Left hindlimb (tissue), 1 donor: ENCODE measurements at places on chromosomes 4 and X.
A peak's percentile ranks its signal among the peaks of the same experiment; 100 is the strongest.

- no peak for DNase-seq
Measured at GRCh38 chr4:180635281-180635680, 1607.9 kb upstream of the TENM3 start.

- DNase-seq = no peak
Measured at GRCh38 chr4:23153076-23153475, 460.3 kb downstream of the GBA3 start.

DNA sequence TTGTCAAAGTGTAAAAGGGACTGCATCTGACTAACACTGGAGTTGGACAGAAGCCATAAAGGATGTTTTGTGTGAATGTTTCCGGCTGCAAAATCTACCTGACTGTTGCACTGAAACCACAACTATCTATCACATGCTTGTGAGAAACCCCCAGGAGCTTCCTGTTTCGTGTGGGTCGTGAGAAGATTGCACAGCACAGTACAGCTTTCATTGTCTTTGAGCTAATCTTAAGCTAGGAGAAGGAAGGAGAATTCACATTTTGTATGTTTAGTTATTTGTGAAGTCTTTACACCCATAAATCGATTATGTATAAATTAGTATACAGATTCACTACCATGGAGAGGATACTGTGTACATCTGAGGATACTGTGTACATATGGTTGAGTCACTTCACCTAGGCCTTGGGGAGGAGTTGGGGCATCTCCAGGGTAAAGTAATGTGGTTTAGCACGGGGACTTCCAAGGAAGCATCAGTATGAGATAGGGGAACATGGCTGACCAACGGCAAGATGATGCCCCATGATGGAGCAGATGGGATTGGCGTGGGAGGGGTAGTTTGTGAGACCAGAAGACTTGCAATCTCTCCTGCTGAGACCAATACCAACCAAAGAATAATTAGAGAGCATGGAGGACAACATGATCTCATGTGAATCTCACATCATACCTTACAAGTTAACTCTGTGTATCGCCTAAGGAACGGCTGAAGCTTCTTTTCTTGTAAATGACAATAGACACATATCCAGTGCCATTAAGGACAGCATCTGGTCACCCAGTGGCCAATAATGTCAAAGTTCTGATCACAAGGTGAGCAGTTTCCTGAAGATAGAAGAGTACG lies 43.1 kb upstream of the FAM9C start:
- no peak for DNase-seq

- DNase-seq = no peak
Measured at GRCh38 chrX:14946606-14947155, 73.5 kb downstream of the MOSPD2 start.

GRCh38 chr4:29278585-29278984 lies 1441.6 kb upstream of the PCDH7 start:
- DNase-seq = no peak

DNA sequence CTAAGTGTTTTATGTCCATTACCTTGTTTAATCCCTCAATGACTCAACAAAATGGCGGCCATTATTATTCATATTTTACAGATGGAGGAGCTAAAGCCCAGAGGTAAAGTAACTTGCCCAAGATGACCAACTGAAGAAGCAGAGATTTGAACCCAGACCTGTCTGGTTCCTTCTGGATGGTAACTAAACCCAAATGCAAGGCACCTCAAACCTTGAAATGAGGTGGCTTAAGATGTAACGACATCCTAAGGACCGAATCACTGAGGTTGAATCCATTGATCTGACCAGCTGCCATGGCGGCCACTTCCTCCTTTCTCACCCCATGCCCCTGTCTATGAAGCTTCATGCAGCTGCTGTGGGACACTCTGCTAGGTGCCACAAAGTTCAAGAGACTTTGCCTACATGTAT lies 932 bp downstream of the TLR10 start:
- DNase-seq = no peak

- DNase-seq = no peak
Measured at GRCh38 chr4:24287096-24287495, 297.3 kb downstream of the DHX15 start.

GRCh38 chr4:47669946-47670345 lies 167.9 kb downstream of the CORIN start:
- DNase-seq = no peak

DNA sequence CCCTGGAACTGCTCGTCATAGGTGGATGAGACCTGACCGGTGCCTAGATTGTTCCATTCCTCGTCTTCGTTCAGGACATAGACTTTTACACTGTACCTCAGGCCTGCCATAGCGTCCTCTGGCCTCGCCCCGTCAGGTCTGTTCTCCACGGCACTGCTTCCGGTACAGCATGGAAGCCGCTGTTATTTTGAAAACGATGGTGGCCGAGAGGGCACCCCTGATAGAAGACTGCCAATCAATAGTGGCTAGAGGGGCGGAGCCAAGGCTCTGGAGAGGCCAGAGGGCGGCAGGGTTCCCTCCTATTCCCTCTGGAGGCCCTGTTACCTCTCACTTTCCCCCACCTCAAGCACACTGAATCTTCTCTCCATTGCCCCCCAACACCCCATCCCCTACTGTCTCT lies at the start of gene PPP4R3C:
PPP4R3C (minus strand) TSS at position 155 of the 400 bp plus-strand sequence; CDS start at position 110, 45 bp downstream.
- no peak for DNase-seq

GRCh38 chr4:22978656-22979055 lies 285.9 kb downstream of the GBA3 start:
- DNase-seq = no peak

- no peak for DNase-seq
Measured at GRCh38 chr4:13329963-13330362, 154.2 kb downstream of the RAB28 start.

GRCh38 chrX:13232484-13232883 lies 87.4 kb downstream of the ATXN3L start:
- DNase-seq = no peak

- DNase-seq = no peak
Measured at GRCh38 chr4:45663628-45664081, 460.2 kb downstream of the GABRG1 start.

GRCh38 chr4:65561164-65561563 lies 109.1 kb downstream of the EPHA5 start:
- no peak for DNase-seq

GRCh38 chrX:30246769-30247489 lies at the start of gene MAGEB1:
MAGEB1 (plus strand) TSS chrX:30247146; CDS start chrX:30250494, 3,348 bp downstream.
- no peak for DNase-seq

DNA sequence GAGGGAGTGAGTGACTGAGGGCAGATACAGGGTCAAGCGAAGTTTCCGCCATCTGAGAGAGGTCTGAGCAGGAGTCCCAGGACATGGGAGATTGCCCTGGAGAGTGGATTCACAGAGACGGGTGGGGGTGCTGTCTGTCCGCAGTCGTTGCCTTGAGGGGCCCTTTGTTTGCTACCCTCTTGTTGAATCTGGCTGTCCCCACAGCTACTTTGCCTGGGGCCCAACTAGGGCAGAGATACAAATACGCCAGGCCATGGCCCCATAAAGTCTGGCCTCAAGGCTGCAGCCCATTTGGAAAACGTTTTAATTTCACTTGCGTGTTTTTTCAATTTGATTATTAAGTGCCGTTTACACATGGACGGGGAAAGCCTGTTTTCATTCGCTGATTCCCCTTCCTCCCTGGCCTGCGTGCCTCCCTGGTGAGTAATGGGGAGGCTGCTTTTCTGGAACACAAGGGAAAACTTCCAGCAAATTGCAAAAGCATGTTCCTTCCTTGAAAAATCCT lies 134.4 kb downstream of the SMIM20 start:
- DNase-seq = peak; percentile 90

DNA sequence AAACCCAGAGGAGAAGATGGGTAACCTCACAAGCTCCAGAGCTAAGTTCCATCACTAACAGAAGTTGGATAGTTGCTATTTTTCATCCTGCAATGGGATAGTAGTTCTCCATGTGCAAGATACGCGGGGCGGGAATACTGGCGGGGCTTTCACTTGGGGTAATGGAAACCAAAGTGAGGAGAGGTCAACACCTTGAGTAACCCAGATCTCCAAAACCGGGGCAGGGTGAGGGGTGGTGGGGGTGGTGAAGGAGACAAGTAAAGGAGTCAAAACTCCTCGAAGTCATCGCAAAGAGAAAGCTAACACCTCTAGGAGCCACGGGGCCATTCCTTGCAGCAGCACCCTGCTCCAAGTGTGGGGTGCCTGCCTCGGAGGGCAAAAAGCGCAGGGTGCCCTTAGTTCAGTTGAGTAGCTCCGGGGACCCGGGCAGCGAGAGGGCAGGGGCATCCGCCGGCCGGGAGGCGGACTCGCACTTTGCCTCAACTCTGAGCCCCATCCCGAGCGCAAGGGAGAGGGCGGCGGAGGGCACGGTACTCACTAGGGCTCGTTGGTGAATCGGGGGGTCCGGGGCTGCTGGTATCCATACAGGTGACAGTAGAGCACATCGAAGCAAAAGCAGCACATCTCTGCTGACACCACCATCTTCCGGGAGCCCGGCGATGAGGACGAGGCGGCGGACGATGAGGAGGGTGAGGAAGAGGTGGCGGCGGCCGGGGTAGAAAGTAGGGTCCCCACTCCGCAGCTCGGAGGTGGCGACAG lies 645 bp downstream of the AMMECR1 start:
- peak; percentile 32 for DNase-seq

DNA sequence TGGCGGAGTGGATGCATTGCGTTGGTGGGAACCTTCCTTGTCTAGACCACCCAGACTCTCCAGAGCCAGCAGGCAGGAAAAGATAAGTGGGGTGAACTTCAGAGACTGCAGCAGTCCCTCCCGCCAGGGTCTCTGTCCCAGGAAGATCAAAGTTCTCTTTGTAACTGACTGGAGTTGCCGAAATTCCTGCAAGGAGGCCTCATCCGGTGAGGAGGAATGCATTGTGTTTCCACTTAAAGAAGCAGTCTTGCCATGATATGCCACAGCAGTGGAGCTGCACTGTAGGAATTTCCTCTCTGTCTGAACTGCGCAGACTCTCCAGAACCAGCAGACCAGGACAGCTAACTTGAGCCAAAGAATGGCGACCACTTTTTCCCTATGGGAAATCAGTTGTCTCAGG lies 1190.4 kb downstream of the TECRL start:
- no peak for DNase-seq

- peak; percentile 17 for DNase-seq
Measured at GRCh38 chr4:7648544-7649395, 214.0 kb upstream of the PSAPL1 start.

DNA sequence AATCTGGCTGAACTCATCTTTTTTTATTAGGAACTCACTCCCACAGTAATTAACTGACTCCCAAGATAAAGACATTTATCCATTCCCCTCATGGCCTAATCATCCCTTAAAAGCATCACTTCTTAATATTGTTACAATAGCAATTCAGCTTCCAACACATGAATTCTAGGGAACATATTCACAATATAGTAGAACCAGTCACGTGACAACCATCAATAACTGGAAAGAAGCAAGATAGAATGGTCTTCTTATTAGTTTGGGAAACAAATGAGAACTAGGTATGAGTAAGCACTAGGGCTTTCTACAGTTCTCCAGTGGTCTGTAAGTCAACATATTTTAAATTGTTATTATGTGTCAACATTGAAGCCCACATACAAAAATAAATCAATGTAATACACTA lies 170.1 kb downstream of the KLHL4 start:
- no peak for DNase-seq

DNA sequence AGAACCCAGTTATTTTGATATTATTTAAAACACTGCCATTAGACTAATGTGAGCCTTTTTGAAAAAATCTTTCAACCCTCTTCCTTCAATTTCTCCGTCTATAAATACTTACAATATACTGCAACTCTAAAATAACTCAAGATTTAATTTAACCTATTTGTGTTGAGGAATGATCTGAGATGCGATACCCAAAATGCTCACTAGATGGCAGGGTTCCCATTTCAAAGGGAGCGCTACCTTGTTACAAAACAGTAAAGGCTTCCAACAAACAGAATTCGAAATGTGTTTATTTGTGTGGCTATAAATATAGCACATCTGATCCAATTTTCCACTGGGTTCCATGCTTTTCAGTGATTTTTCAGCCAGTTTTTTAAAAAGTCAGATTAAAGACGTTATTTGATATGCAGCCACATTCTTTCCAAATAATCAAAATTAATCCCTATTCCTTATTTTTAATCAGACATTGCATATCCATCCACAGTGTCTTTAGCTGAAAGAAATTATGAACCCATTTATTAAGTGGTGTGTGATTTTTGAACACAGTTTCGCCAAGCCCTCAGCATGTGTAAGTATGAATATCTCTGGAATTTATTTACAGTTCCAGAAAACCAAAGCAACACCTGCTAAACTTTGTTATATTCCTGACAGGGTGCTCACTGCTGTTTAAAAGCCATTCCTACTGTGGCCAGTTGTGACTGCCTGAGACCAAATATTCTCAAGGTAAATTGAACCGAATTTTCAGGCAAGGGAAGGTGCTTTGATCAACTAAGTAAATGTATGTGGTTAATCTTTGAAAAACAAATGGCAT lies 668.0 kb upstream of the LCORL start:
- DNase-seq = peak; percentile 71

- DNase-seq = no peak
Measured at GRCh38 chr4:143389579-143390195, 53.0 kb downstream of the GAB1 start.

- DNase-seq = no peak
Measured at GRCh38 chr4:96037705-96038104, 197.8 kb downstream of the PDHA2 start.

- DNase-seq = no peak
Measured at GRCh38 chr4:6134612-6135220, 65.6 kb downstream of the JAKMIP1 start.

GRCh38 chrX:100447655-100448397 lies 37.8 kb upstream of the PCDH19 start:
- DNase-seq = peak; percentile 64

DNA sequence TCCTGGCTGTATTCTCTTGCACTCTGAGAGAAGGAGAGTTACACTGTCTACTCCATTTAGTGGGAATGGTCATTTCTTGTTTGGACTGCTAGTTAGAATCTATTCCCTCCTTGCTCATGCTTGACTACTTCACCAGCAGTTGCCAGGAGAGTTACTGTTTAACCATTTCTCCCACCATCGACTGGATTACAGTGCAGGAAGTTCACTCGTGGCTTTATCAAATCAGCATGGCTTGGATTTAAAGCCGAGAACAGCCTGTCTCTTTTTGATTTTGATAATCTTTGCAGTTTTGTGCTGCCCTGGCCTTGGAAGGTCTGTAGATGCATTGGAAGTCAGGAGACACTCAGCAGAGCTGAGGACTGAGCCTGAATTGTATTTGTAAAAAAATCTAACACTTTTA lies 3.2 kb downstream of the GBA3 start:
- no peak for DNase-seq

DNA sequence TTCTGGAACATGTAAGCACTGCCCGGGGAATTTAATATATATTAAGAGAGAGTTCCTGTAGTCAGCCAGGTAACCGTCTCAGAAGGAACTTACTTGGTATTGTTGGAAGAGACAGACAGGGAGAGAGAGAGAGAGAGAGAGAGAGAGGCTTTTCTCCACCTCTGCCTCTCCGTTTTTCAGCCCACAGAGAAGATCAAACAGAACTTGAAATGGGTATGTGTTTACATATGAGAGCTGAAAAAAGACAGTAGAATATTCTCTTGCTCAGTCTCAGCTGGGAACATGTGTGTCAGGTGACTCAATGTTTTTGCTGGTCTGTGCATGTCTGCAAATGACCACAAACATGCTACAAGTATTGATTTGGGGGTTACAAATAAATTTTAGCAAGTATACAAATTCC lies 81.9 kb downstream of the MAGED1 start:
- no peak for DNase-seq
